ENCODE measurements at places on chromosomes 2 and 18.

DNA sequence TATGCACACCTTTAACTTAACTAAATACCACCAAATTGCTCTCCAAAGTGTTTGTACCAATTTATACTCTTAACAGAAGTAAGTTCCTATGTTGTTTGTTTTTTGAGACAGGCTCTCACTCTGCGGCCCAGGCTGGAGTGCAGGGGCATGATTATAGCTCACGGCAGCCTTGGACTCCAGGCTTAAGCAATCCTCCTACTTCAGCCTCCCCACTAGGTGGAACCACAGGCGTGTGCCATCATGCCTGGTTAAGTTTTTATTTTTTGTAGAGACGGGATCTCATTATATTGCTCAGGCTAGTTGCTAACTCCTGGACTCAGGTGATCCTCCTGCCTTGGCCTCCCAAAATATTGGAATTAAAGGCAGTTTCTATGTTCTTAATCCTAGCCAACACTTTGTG is 13.1 kb upstream of the NAB1 start:
- DNase-seq: no peak

- DNase-seq: no peak
Measured at GRCh38 chr2:182718459-182718858, 2.4 kb downstream of the DNAJC10 start.

DNA sequence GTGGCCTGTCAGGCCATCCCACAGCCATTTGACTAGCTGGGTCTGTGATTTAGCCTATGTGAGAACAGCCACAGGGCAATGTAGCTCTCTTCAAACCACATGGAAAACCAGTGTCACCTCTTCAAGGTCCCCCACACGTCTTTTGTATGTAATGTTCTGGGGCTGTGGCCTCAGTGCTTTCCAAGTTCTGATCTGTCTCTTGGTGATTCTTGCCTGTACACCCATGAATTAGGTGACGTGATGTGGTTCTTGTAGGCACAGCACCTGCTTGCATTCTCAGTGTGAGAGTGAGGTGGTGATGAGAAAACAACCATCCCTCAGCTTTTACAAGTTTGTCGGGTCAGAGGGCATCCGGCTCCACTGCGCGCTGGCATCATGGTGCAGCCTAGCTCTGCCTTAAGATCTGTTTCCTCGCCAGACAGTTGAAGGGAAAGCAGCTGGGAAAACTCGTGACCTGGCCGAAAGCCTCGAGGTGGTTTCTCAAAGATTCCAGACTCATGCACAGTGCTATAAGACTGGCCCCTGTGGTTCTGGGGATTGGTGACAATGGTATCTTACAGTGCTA is 125.8 kb downstream of the TANC1 start:
- no peak for DNase-seq

- no peak for DNase-seq
Measured at GRCh38 chr2:199692489-199692888, 158.5 kb downstream of the FTCDNL1 start.

DNA sequence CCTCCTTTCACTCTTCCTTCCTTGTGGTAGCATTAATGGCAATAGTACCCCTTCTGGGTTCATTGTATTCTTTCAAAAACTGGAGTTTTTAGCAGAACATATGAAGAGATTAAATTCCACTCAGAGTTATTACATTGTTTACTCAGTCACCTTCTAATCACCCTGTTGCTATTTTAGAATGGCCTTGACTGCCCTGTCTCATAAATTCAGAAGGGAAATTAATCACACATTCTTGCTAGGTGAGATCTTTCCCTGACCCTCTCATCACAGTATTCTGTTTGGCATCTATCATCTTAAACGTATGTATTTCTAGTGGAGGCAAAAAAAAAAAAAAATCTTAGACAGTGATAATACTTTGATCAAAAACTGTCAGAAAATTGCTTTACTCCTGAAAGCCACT is 760.4 kb downstream of the ADCYAP1 start:
- no peak for DNase-seq

DNA sequence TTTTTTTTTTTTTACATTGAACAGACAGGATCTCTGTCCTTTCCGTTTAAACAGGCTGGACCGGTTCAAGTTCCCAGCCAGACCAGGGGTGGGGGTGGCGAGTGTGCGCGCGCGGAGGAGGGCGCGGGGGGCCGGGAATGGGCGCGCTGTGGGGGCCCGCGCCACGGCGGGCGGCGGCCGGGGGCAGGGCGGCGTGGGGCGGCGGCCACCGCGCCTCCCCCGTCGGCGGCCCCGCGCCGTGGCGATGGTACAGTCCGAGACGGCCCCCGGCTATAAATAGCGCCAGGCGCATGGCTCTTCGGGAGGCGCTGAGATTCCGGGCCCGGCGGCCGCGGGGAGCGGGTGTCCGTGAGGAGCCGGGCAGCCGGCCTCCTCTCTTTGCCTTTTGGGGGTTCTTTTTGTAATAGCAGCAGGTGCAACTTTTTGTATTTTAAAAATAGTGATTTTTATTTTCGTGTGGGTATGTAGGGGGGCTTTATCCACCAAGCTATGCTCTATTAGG is 430 bp upstream of the CELF4 start:
- DNase-seq: no peak

DNA sequence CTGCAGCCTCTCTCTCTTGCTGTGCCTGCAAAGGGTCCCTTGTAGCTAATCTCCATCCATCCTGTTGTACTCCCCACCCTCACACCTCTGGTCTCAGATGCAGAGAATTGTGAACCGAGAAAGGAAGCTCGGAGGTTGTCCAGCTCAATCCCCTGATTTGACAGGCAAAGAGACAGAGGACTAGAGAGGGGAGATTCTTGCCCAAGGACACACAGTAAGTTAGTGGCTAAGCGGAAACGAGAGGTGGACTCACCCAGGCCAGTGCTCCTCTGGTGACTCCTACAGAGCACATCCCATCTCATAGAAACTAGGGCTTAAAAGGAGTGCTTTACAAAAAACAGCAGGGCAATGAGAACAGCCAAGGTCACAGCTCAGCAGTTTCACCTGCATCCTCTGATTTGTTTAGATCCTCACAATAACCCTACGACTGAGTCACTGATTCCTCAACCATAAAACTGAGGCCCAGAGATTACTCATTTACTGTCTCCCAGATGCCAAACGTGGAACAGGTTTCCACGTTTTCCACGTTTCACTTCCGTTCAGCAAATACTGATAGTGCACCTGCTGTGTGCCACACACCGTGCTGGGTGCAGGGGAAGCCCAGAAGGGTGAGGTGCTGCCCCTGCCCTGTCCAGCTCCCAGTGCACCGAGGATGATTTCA is 22.1 kb downstream of the EHD3 start:
- no peak for DNase-seq

DNA sequence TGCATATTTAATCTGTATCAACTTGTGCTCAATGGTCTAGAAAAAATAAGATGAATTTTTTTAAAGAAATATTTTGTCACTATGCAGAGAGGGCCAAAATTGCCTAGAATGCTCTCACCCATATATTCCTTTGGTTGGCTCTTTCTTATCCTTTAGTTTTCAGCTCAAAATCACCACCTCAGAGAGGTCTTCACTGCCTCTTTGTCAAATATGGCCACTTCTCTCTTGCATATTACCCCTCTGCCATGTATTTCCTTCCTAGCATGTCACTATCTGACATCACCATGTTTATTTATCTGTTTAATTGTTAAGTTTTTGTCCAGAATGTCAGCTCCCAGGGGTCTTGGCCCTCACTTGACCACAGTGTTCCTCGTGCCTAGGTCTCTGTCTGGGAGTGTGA is 535.2 kb upstream of the CDH2 start:
- DNase-seq: no peak

DNA sequence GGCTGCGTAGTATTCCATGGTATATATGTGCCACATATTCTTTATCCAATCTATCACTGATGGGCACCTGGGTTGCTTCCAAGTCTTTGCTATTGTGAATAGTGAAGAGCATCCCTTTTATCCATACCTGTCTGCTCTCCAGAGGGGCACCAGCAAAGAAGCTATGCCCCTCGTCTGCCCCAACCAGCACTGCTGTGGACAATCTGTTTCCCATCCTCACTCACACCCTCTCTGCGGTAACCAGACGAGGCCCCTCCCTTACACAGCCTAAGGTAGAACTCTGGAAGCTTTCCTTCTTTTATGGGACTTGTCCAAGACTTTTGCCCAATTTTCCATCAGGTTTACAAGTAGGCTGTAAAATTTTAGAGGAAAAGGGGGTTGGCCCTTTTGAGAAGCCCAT is 24.9 kb downstream of the TTR start:
- DNase-seq: no peak

- DNase-seq: no peak
Measured at GRCh38 chr2:114683251-114683650, 240.8 kb downstream of the DPP10 start.

DNA sequence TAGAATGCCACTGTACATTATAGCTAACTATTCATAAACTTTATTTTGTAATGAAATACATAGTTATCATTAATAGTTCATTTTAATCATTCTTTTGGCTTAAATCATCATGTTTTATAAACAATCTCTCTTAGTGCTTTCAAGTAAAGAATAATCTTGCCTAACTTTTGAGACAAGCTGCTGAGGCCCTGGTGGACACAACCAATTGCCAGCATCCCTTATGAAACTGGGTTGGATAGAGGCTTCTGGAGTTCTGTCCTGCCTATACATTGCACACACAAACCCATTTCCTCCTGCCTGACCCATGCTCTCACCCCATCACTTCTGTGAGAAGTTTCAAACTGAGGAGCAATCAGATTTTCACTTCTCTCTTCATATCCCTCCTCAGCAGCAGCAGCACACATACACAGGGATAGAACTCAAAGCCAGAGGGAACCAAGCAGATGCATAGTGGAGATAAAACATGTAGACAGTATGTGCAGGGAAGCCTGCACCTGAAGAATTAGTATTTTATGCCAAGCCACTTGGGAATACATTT is 450.0 kb upstream of the SLC14A2 start:
- DNase-seq: no peak

DNA sequence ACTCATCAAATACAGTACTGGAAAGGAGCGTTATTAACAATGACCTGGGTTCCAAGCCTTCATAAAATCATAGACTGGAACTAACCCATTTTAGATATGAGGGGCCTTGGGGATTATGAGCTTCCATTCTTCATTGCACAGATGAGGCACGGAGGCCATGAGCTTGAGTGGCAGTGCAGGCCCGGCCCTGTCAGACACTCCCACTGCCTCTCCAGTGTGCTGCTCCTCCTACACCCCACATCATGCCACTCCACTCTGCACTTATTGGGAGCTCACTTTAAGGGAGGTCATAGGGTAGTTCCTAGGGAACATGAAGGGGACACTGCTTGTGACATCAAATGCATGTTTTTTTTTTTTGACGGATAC is 77.9 kb downstream of the TSN start:
- DNase-seq: no peak

DNA sequence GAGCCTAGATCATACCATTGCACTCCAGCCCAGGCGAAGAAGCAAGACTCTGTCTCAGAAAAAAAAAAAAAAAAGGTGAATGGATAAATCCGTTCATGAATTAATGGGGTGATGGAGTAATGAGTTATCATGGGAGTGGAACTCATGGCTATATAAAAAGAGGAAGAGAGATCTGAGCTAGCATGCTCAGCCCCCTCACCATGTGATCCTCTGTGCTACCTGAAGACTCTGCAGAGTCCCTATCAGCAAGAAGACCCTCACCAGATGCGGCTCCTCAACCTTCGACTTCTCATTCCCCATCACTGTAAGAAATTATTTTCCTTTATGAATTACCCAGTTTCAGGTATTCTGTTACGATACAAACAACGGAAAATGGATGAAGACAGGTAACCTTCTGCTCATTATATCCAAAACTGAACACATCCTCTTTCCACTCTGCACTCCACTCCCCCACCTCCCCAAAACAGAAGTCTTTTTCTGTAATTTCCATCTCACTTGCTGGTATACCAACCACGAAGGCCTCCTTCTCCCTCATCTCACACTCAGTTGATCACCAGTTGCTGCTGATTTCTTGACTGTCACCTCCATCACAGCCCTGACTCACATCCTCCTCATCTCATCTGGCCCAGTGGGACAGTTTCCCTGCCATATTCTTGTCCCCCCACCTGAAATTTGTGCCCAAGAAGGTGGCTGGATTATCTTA is 8.8 kb downstream of the RETREG2 start:
- no peak for DNase-seq

GRCh38 chr2:79757526-79757925 is 244.7 kb downstream of the CTNNA2 start:
- DNase-seq: no peak

- DNase-seq: no peak
Measured at GRCh38 chr2:86441392-86441881, 266 bp downstream of the KDM3A start.

DNA sequence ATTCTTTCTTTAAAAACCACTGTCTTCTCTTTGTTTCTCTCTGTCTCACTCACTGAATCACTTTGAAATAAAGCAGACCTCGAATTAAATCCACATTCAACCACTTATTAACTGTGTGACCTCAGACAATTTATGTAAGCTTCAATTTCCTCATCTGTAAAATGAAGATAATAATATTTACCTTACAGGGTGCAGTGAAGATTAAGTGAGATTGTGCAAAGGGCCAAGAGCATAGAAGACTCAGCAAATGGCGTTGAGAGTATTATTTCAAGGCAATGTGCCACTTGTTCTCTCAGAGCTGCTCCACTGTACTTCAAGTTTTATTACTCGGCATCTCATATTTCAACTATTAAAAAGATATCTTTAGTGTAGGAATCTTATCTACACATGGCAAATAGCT is 454.2 kb upstream of the HNRNPA3 start:
- DNase-seq: no peak
